A673 (cell line): ENCODE measurements at places on chromosomes 4 and X. TPM values are rescaled to one million over a fixed set of nuclear protein-coding genes. Genes with fewer than 3 reads are reported as not detected.

Gene APLN
- total RNA-seq = 0.34 and 0.55 TPM in 2 replicates

Gene FSTL5
- 0.15 and 0.28 TPM in 2 replicates for total RNA-seq

Gene MAGEA12
- total RNA-seq = not detected in 2 replicates

Gene OPN1MW3
- total RNA-seq = not detected in 2 replicates

Gene TRPC5OS
- total RNA-seq = not detected in 2 replicates

Gene BTC
- total RNA-seq = 0.11 TPM in 1 of 2 replicates, not detected in the other

Gene SSX2
- total RNA-seq = 0.88 and 1.9 TPM in 2 replicates

Gene PRMT9
- total RNA-seq = 11.2 and 13.1 TPM in 2 replicates

Gene TACR3
- total RNA-seq = not detected in 2 replicates

Gene PNCK
- total RNA-seq = 0.52 and 0.60 TPM in 2 replicates

Gene NEUROG2
- total RNA-seq = not detected in 2 replicates

Gene SLC10A4
- total RNA-seq = 4.4 and 5.2 TPM in 2 replicates

Gene RXFP1
- not detected in 2 replicates for total RNA-seq

Gene EXOC1L
- total RNA-seq = not detected in 2 replicates

- H3K27me3 ChIP-seq = no peaks in the 10 kb centered on the region
- no peaks in the 10 kb centered on the region for H3K36me3 ChIP-seq
- H3K27ac ChIP-seq = no peak overlapping the region
Measured at GRCh38 chrX:139508099-139508498, 22.4 kb upstream of the F9 start.

GRCh38 chr4:84481077-84481859 lies 17.8 kb downstream of the NKX6-1 start:
- H3K4me3 ChIP-seq = no peak overlapping the region
- no peaks in the 10 kb centered on the region for H3K36me3 ChIP-seq
- no peak overlapping the region for H3K27ac ChIP-seq
- no peak for DNase-seq
- H3K4me1 ChIP-seq = no peaks in the 10 kb centered on the region

DNA sequence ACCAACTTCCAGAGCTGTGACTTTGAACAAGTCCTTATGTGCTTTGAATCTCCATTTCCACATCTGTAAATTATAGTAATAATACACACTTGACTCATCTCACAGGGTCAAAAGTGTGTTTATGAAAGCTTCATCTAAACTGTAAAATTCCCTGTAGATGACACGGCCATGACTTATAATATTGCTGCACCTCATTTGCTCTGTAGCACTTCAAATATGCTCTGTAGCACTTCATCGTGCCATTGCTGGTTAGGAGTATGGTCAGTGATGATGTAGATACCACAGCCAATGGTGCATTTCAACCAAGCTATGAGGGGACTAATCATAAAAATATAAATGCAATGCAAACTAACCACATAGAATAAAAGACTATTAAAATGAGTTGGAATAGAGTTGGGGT lies 318.6 kb downstream of the ANK2 start:
- H3K36me3 ChIP-seq = no peaks in the 10 kb centered on the region
- H3K27ac ChIP-seq = no peak overlapping the region
- DNase-seq = no peak
- H3K4me1 ChIP-seq = peaks cover 8% of the 10 kb centered on the region

DNA sequence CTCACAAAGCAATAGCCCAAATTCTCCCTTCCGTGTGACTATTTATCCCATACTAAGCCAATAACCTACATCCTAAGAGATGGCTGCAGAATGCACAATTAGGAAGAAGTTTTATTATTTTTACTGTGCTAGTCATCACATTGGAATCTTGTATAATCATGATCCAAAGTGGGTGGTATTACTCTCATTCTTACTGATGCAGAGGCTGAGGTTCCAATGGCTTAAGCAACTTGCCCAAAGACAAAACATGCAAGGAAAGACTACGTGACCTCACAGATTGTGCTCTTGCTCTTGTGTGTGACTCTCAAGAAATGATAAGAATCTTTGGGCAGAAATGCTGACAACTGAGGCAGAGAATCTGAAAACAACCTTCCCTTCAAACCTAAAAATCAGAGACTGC lies 212.2 kb downstream of the LDB2 start:
- H3K4me1 ChIP-seq = peaks cover 93% of the 10 kb centered on the region
- no peaks in the 10 kb centered on the region for H3K36me3 ChIP-seq
- DNase-seq = peak; percentile 81

DNA sequence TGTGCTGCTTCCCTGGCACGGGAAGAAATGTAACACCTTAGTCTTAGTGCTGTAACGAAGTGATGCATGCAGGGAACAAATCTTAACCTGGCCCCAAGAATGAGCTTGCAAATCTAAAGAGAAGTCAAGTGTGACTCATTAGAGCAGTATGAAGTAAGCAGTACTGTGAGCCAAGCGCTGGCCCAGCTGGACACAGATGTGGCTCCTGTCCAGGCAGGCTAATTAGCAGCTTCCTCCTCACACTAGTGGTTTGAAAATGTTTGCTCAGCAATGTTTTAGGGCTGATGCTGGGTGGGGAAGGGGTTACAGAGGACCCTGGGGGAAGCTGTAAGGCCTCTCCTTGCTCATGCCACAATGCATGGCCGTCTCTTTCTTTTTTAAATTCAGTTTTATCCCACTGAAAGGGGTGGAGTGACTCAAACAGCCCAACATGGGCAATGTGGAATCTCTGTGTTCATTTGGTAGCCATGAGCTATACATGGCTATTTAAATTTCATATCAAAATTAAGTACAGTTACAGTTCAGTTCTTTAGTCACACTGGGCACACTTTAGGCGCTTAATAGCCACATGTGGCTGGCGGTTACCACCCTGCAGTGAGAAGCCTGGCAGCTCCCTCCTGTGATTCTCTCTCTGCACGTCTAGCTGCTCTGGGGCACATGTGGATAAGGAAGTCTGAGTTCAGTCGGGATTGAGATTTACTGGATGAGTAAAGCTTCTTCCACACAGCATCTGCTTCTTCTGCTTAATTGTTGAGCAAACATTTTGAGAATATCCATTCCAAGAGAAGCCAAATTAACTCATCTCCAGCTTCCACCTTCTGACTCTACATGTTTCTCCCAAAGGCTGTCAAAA lies 48.8 kb downstream of the MAP7D2 start:
- H3K36me3 ChIP-seq = no peaks in the 10 kb centered on the region
- DNase-seq = peak; percentile 65
- no peak overlapping the region for H3K27ac ChIP-seq
- no peak overlapping the region for H3K4me3 ChIP-seq
- H3K27me3 ChIP-seq = no peaks in the 10 kb centered on the region

DNA sequence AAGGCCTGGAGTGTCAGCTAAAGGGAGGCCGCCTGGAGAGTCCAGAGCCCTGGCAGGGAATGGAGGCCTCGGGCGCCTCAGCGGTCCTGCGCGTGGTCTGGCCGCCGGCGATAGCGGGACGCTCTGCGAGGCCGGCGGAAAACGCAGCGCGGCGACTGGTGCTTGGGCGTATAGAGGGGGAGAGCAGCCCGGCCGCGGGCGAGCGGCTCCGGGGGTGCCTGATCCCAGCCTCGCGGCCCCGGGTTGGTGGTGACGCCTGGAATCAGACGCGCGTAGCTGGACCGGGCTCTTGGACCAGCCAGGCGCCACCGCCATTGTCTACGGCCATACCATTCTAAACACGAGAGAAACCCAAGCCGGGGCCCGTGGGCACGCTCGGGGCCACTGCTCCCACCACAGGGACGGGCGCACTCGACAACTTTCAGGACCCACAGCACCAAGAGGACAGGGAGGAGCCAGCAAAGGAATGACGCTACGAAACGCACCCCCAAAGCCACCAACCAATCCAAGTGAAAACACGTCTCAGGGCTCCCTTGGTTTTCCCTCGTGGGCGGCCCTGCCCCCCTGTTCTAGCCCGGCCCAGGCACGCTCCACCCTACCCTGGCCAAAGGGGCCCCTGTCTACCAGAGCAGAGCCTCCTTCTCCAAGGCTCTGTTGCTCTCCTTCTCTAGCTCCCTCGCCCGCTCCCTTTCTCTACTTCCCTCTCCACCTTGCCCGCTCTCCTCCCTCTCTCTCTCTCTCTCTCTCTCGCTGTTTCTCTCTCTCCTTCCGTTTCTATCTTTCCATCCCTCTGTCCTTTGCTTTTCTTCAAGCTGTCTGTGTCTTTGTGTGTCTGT lies 7.8 kb downstream of the FRG2 start:
- no peaks in the 10 kb centered on the region for H3K36me3 ChIP-seq
- peak; percentile 23 for DNase-seq
- no peak overlapping the region for H3K27ac ChIP-seq
- H3K4me1 ChIP-seq = no peaks in the 10 kb centered on the region

DNA sequence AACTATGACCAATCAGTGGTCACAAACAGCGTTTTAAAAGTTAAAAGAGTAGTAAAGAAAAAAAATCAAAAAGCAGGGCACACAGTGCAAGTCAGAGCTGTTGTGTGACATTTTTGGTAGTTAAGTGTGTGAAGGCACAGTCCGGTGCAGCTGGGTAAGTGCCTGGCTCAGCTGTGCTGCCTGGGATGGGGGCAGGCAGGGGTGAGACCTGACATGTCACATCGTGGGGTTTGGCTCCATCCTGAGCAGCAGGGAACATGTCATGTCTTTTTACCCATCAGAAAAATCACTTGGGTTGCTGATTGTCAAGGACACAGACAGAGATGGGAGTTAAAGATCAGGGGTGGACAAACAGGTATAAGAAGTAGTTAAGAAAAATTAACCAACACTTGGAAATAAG lies 125.1 kb downstream of the NSUN7 start:
- H3K27ac ChIP-seq = no peak overlapping the region
- H3K4me3 ChIP-seq = no peak overlapping the region
- no peaks in the 10 kb centered on the region for H3K27me3 ChIP-seq
- no peaks in the 10 kb centered on the region for H3K4me1 ChIP-seq

DNA sequence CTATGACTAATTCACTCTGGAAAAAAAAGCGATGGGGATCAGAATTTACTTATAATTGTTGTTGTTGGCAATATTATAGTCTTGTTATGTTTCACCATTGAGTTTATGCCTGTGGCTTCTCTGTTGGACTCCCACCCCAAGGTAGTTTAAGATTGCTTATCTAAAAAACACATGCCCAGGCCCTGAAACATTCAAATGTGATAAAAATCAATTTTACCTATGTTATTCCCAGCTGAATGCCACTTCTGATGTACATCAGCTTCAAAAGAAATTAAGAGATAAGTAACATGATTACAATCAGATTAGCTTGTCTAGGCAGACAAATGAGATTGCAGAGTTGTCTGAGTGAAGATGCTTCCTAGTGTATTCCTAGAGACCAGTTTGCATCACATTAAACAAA lies 484.7 kb downstream of the PCDH7 start:
- no peak overlapping the region for H3K4me3 ChIP-seq
- H3K36me3 ChIP-seq = no peaks in the 10 kb centered on the region
- H3K27me3 ChIP-seq = no peaks in the 10 kb centered on the region
- no peak overlapping the region for H3K27ac ChIP-seq

DNA sequence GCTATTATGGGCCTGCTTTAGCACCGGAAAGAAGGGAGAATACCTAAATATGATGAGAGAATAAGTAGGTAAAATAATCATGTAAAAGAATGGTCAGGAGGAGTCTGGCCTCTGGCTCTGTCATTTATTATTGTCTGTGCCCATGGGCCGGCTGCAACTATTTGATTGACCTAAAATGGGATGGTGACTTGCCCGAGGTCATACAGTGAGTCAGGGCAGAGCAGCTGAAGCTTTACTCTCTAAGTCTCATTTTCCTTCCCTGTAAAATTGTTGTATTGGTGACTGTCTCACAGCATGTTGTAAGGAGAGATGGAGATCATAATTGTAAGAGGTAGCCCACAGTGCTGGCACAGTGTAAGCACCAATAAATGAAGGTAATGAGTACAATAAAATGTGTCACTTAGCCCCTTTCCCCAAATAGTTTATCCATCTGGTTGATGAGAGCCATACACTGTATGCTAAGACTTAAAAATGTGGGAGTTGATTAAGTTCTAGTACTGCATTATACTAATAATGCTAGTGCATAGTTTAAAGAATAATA lies 39.6 kb downstream of the RUFY3 start:
- H3K27ac ChIP-seq = no peak overlapping the region
- H3K4me3 ChIP-seq = no peak overlapping the region
- no peaks in the 10 kb centered on the region for H3K4me1 ChIP-seq
- no peaks in the 10 kb centered on the region for H3K36me3 ChIP-seq
- H3K27me3 ChIP-seq = no peaks in the 10 kb centered on the region

DNA sequence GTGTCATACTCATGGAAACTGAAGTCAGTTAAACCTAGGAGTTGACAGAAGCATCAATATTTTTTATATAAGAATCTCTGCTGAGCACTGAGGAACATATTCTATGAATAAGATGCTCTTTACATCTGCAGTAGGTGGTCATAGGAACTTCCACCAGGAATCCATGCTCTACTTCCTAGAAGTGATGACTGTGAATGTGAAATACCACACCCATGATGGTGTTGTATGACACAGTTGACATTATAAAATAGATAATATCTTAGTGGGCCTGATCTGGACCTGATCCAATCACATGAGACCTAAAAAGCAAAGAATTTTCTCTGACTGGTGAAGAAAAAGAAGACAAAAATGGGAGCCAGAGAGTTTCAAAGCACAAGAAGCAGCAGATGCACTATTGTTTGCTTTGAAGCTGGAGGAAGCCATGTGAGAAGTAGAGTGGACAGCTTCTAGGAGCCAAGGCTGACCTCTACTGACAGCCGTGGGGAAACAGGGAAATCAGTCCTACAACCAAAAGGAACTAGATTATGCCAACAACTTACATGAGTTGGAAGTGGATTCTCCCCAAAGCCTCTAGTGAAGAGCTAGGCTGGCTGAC lies 68.6 kb upstream of the HS3ST1 start:
- H3K27ac ChIP-seq = no peak overlapping the region
- no peaks in the 10 kb centered on the region for H3K36me3 ChIP-seq
- no peak overlapping the region for H3K4me3 ChIP-seq
- no peaks in the 10 kb centered on the region for H3K4me1 ChIP-seq
- DNase-seq = no peak

- H3K36me3 ChIP-seq = no peaks in the 10 kb centered on the region
- H3K27me3 ChIP-seq = no peaks in the 10 kb centered on the region
- H3K4me3 ChIP-seq = no peak overlapping the region
- DNase-seq = peak; percentile 17
- H3K4me1 ChIP-seq = peaks cover 23% of the 10 kb centered on the region
Measured at GRCh38 chr4:14520171-14520570, 482.1 kb upstream of the CPEB2 start.

DNA sequence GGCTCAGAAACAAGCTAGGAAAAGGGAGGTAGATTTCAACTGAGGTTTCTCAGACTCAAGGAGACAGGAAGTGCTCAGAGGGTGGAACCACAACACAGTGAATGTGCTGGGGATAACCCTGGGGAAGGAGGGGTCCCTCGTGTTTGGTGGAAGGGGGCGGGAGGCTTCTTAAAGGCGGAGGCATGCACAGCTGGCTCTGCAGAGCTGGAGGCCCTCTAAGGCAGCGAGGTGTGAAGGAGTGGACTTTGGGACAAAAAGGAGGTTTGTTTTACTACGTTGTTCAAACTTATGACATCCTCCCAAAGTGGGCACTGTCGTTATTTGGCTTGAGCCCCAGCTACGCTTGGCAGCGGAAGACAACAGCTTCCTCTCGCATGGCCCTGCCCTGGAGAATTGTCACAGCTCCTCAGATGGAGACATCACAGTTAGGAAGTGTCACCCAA lies 21.7 kb upstream of the MTM1 start:
- H3K36me3 ChIP-seq = no peaks in the 10 kb centered on the region
- H3K27ac ChIP-seq = no peak overlapping the region
- no peak for DNase-seq
- H3K4me3 ChIP-seq = no peak overlapping the region
- no peaks in the 10 kb centered on the region for H3K4me1 ChIP-seq

- peak; percentile 27 for DNase-seq
Measured at GRCh38 chrX:131854581-131854980, 168.5 kb upstream of the STK26 start.

GRCh38 chrX:17590892-17591740 lies 146.2 kb upstream of the SCML1 start:
- DNase-seq = peak; percentile 65
- H3K27me3 ChIP-seq = no peaks in the 10 kb centered on the region
- no peak overlapping the region for H3K4me3 ChIP-seq
- H3K4me1 ChIP-seq = no peaks in the 10 kb centered on the region

GRCh38 chr4:94548571-94548970 lies 96.8 kb downstream of the PDLIM5 start:
- H3K4me3 ChIP-seq = no peak overlapping the region
- peak overlapping the region; percentile 49 for H3K27ac ChIP-seq
- H3K4me1 ChIP-seq = peaks cover 28% of the 10 kb centered on the region
- no peaks in the 10 kb centered on the region for H3K36me3 ChIP-seq
